Central memory CD8-positive, alpha-beta T cell (primary cell): ENCODE measurements at places on chromosomes 5 and 9.

DNA sequence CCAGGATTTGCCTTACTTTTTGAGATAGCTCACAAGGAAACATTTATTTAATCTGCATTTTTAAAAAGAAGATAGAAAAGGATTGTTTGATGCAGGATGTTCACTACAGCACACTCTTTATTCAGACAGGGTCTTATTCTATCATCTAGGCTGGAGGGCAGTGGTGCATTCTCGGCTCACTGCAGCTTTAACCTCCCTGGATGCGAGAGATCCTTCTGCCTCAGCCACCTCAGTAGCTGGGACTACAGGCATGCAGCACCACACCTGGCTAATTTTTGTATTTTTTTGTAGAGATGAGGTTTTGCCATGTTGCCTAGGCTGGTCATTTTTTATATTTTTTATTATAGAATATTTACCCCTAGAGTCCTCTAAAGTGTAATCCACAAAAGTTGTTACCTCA lies 221.4 kb downstream of the MCTP1 start:
- H3K4me1 ChIP-seq = no peaks in the 10 kb centered on the region
- H3K36me3 ChIP-seq = no peaks in the 10 kb centered on the region
- H3K27me3 ChIP-seq = no peaks in the 10 kb centered on the region
- no peak overlapping the region for H3K4me3 ChIP-seq
- DNase-seq = no peak

GRCh38 chr5:81450940-81451339 lies 57.0 kb upstream of the ACOT12 start:
- no peaks in the 10 kb centered on the region for H3K4me1 ChIP-seq
- H3K27me3 ChIP-seq = no peaks in the 10 kb centered on the region
- no peak for DNase-seq
- no peak overlapping the region for H3K4me3 ChIP-seq
- no peak overlapping the region for H3K27ac ChIP-seq

DNA sequence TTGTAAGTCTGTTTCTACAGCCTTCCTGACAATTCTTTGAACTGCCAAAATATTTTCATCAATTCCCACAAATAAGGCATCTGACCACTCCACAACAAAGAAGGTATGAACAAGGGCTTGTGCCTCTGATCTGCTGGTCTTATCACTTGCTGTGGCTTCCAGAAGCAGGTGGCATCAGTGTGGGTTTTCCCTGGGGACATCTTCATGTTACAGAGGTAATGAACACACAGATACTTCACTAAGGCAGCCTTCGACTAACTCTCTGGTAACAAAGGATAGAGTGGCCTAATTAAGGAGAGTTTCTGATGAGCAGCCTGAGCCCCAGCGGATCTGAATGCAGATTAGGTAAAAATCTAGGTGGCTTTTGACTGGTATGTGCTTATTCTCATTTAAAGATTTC lies 15.2 kb upstream of the ERAP2 start:
- H3K27me3 ChIP-seq = no peaks in the 10 kb centered on the region
- DNase-seq = no peak
- no peak overlapping the region for H3K27ac ChIP-seq
- no peaks in the 10 kb centered on the region for H3K4me1 ChIP-seq
- H3K4me3 ChIP-seq = no peak overlapping the region

DNA sequence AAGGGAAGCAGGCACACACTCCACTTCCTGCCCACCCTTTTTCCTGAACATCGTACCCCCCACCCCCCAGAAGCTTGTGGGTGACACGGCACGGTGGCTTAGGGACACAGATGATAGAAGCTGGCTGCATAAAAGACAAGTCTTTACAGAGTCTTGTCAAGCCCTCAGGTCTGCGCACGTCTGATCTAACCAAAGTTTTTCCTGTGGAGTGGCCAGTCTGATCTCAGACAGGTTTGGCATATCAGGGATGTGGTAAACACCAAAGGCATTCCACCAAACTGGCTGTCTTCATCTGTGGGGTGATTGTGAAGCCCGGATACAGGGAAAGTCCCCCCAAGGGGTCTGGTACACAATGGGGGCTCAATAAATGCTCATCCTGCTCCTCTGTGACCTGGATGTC lies 50.0 kb downstream of the CRB2 start:
- no peak overlapping the region for H3K27ac ChIP-seq
- H3K36me3 ChIP-seq = peaks cover 1% of the 10 kb centered on the region
- H3K4me1 ChIP-seq = peaks cover 7% of the 10 kb centered on the region
- DNase-seq = no peak
- no peak overlapping the region for H3K4me3 ChIP-seq
- H3K27me3 ChIP-seq = no peaks in the 10 kb centered on the region

DNA sequence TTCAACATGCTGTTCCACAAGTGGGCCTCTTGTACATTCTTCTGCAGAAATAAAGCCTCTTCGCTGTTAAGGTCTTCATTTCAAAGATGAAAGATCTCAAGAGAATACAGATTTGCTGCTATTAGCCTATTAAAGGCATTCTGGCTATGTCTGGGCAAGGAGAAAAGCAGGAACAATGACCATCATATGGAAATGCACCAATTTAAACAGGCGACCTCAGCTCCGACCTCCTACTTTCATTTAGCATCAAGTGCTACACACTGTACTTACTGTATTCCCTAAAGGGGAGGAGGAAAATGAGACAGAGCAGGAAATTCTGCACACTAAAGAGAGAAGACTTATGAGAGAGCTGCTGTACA lies 64.8 kb downstream of the HABP4 start:
- no peak overlapping the region for H3K27ac ChIP-seq
- no peak for DNase-seq
- H3K4me1 ChIP-seq = no peaks in the 10 kb centered on the region
- peaks cover 11% of the 10 kb centered on the region for H3K36me3 ChIP-seq
- H3K4me3 ChIP-seq = no peak overlapping the region
- no peaks in the 10 kb centered on the region for H3K27me3 ChIP-seq

DNA sequence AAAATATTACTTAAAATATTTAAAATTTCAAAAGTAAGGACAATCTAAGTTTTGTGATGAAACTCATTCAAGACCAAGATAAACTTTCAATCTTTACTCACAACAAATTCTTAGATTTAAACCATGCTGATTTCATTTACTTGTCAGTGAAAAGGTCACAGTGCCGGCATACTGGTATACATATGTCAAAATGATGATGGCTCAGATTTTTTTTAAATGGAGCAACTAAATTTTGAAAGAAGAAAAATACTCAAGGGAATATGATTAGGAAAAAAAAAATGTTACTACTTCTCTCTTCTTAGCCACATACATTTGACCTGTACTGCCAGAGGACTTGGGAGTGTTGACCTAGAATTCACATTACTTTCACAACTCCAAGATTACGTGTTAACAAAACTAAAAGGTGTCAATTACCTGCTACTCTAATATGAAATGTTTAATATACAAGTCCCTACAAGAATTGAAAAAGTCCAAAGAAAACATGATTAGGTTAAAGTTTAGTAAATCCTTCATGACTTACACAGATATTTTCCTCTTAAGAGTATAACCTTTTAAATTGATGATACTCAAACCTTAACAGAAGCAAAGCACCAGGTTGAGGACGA lies 4.6 kb downstream of the EFNA5 start:
- H3K27ac ChIP-seq = no peak overlapping the region
- H3K4me1 ChIP-seq = peaks cover 10% of the 10 kb centered on the region
- peaks cover 2% of the 10 kb centered on the region for H3K36me3 ChIP-seq
- no peak for DNase-seq

DNA sequence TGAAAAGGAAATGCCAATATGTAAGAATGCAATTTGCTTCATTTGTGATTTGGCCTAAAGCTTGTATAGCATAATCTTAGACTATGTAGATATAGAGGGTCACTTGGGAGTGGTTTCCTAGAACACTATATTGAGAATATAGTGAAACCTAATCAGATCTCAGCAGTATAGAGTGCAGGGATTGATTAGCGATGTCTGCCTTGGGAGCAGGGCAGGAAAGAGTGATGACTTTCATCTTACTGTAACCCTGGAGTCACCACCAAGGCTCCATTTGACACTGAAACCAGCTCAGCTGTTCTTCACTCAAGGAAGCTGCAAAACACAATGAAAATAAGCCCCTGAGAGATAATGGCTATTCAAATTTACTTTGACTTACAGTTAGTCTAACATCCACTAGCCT lies 26.2 kb upstream of the ARRDC3 start:
- DNase-seq = no peak
- no peak overlapping the region for H3K4me3 ChIP-seq
- H3K36me3 ChIP-seq = no peaks in the 10 kb centered on the region
- no peaks in the 10 kb centered on the region for H3K27me3 ChIP-seq
- H3K27ac ChIP-seq = no peak overlapping the region
- H3K4me1 ChIP-seq = no peaks in the 10 kb centered on the region

DNA sequence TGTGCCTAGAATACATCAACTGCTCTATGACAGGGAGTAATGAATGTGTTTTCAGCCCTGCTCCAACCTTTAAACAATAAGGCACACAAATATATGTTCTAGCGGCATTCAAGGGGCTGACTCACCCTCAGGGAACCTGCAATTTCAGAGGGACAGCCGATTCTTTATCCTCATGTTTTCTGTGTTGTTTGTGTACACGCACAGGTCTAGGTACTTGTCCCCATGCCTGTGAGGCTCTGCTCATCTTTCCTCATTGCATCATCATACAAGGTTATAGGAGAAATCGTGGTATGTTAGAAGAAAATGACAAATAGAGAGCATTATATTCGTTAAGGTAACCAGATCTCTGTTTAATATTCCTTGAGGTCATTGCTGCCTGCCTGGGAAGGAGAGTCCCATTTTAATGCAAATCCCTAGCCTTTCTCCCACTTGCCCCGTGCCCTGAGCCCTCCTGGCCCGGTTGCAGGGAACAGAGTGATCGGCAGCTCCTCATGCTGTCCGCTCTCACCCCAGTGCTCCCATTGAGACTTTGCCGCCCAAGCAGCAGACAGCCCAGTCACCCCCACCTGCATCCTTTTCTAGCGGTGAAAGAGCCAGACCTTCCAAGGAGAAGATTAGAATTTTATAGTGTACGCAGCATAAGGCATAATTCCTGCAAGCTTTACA lies 14.6 kb downstream of the MAP1B start:
- peaks cover 73% of the 10 kb centered on the region for H3K27me3 ChIP-seq
- H3K4me3 ChIP-seq = no peak overlapping the region
- no peaks in the 10 kb centered on the region for H3K4me1 ChIP-seq
- H3K36me3 ChIP-seq = no peaks in the 10 kb centered on the region
- no peak overlapping the region for H3K27ac ChIP-seq

DNA sequence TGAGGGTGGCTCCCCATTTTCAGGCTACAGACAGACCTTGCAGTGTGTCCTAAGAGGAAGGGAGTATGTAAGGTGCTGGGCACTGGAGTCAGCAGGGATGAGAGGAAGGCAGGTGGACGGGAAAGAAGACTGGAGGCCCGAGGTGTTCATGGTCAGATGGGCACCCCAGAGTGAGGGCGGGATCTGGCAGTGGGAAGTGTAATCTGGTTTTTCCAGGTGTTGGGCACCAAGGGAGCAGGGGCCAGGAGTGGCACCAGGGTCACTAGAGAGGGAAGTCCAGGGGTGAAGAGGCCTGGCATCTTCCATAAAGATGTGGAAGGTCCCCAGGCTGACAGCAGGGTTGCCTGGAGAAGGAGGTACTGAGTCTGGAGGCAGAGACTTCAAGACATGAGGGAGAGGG lies 29.7 kb downstream of the PITX1 start:
- H3K4me3 ChIP-seq = no peak overlapping the region
- H3K27ac ChIP-seq = peak overlapping the region; percentile 12
- H3K36me3 ChIP-seq = no peaks in the 10 kb centered on the region
- no peaks in the 10 kb centered on the region for H3K27me3 ChIP-seq
- DNase-seq = no peak

DNA sequence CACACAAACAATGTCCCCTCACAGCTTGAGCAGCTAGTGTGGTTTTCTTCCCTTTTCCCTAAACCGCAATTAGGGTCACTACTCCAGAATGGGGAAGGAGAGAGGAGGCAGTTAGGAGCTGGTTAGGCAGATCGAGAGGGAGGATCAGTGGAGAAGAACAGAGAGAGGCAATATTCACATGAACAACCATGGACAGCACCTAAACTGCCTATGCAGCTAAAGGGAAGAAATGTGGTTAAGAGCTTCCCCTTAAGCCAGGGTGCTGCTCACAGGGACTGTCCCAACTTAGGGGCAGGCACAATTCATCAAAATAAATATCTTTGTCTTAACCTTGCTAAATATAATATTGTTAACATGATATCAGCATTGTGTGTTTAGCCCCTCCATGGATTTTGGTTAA lies 359.3 kb upstream of the CDH18 start:
- DNase-seq = no peak
- H3K4me3 ChIP-seq = no peak overlapping the region
- no peaks in the 10 kb centered on the region for H3K36me3 ChIP-seq
- H3K27ac ChIP-seq = no peak overlapping the region
- no peaks in the 10 kb centered on the region for H3K4me1 ChIP-seq
